Activated CD8-positive, alpha-beta memory T cell treated with anti-CD3 and anti-CD28 coated beads, Interleukin-2, amount 10 ng/mL, durations not matched to agents 7 days and 5 days (primary cell): ENCODE measurements at places on chromosomes 5 and 9.

GRCh38 chr5:100566382-100567141, 31.4 kb downstream of the FAM174A start:
- DNase-seq: no peak

DNA sequence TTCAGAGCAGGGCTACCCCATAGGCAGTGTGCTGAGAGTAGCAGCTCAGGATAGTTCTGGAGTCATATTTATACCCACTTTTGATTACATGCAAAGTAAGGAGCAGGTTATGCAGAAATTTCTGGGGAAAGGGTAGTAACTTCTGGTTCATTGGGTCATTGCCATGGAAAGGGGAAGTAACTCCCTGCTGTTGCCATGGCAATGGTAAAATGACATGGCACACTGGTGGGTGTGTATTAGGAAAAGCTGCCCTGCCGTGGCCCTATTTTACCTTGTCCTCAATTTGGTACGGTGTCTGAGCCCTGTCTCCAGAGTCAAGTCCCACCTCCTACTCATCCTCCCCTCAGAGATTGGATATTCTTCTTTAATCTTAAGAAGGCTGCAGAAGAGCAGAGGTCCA, 526.7 kb upstream of the TYRP1 start:
- DNase-seq: no peak

DNA sequence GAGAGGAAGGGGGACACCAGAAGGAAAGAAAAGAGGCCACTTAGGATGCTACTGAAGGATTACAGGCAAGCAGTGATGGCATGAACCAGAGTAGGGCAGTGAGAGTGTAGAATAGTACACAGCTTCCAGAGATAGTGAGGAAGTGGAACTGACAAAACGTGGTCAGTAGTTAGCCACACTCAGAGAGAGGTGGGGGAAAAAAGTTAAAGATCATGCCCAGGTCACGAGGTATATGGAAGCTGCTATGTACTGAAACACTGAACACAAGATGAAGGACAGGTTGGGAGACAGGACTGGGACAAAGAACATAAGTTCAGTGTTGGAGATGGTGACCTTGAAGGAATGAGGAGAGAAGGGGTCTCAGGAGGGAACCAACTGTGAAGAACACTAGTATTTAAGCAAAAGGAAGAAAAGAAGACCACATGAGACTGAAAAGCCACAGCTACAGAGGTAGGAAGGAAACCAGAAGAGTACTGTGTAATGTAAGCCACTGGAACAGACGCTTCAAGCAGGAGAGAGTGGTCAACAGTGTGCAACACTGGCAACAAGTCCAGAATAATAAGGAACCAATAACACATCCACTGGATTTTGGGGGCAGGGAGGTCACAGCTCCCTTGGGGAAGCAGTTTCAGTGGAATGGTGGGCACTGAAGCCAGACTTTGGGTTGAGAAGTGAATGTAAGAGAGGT, 45.5 kb downstream of the ELL2 start:
- peak; percentile 46 for DNase-seq

DNA sequence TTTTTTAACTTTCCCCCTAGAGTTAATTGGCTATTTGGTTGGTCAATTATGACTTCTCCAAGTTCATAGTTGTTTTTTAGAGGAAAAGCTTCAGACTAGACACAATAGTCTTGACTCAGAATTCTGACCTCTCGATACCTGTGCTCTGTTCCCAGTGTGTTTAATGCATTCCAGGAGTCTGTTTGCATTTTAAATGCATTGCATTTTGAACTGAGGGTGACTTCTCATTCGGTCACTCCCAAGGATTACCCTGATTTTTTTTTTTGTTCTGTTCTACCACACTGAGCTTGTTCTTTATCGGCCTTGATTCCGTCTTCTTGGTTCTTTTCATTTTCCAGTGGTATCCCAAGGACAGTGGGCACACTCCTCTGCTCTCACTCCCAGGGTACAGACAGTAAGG, 16.3 kb downstream of the ARHGEF28 start:
- no peak for DNase-seq

DNA sequence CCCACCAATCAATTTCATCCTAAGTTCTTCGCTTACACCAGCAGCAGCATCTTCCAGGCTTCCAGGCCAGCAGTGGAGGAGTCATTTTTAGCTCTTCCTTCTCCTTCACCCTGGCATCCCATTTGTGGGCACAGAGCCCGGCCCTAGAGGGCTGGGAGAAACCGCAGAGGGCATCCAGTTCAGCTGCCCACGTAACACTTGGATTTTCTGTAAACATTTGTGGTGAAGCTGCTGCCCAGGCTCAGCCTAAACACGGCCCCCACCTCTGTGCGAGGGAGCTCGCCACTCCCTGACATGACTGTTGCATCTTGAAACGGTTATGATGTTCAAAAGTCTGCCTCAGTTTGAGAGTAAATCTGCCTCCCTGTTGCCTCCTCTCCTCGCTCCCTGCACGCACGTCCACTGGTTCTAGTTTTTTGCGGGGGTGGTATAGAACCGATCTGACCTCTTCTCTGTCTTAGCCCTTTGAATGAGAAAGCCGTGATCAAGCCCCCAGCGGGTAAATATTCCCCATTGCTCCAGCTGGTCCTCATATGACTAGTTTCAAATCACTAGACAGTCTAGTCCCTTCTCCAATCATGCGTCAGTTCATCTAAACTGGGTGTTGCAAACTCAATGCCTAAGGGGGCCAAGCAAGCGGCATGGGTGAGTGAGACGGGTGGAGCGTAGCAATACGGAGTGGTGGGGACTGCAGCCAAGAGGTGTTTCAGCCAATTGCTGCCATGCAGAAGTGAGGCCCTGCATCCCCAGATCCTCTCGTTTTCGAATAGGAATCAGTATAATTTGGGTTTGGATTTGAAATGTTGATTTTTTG, 34.9 kb upstream of the N4BP3 start:
- no peak for DNase-seq
